Suppressor macrophage treated with lipopolysaccharide for 1 hour (primary cell): ENCODE measurements at places on chromosomes 5 and 9.

DNA sequence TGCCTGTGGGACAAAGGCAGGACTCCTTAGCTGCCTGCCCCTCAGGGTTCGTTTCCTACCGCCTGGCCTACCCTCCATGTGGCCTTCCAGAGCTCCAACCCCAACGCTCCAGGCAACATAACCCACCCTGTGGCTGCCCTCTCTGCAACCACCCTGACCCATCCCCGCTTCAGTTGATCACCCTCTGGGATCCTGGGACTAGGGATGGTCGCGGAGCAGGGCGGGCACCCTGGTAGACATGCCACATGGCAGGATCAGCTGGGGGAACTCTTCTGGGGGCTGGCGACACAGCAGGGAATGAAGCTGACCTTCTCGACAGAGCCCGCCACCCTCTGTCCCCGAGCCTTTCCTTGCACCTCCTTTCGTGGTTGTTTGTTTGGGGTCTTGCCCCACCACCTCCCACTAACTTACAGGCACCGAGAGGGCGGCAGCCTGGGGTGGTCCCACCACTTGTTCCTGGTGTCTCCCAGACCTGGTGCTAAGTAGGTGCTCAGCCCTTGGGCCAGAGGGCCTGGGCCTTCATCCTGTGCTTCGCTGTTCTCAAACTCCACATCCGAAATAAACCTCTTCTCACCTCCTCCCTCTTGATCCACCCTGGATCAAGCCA lies 243.1 kb downstream of the PBX3 start:
- DNase-seq, result no peak

GRCh38 chr5:73654171-73654811 lies 28.3 kb downstream of the ARHGEF28 start:
- DNase-seq, result peak; percentile 5

GRCh38 chr5:66558560-66558959 lies 37.6 kb upstream of the MAST4 start:
- peak; percentile 72 for DNase-seq

DNA sequence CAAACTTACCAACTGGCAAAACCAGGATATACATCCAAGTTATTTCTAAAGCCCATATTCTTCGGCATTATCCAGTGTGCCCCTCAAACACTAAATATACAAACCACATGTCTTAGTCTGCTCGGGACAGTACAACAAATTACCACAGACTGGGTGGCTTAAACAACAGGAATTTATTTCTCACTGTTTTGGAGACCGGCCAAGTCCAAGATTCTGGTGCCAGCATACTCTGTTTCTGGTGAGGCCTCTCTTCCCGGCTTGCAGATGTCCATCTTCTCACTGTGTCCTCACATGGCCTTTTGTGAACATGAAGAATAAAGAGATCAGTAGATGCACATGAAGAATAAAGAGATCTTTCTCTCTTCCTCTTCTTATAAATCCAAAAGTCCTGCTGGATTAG lies 12.9 kb upstream of the SLCO6A1 start:
- no peak for DNase-seq

- no peak for DNase-seq
Observed at GRCh38 chr9:84916769-84917168, 247.2 kb downstream of the NTRK2 start.

DNA sequence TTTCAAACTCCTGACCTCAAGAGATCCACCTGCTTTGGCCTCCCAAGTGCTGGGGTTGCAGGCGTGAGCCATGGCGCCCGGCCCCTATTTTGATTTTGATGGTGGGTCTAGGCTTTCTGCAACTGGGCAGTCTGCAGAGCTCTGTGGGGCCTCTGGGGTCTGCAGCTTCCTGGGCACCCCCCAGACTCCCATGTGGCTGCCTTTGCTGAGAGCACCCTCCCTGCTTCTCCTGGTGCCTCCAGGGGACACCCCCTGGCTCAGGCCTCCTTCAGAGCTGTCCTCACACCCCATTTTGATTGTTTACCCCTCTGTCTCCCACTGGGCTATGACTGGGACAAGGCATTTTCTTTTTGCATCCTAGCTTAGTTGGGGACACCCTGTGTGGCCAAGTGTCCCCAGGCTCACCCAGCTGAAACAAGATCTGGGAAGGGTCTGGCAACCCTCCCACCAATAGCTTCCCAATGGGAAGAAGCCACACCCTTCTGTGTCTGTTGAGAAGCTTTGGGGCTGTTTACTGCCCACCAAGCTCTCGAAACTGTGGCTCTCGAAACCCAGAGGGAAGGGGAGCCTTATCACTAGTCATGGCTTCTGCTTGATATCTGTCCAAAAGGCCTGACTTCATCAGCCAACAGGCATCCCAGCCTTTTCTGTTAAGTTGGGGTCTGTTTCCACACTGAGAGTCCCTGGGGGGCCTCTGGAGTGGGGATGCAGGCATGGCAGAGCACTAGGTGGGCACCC lies 204.4 kb upstream of the IER5L start:
- DNase-seq, result no peak

DNA sequence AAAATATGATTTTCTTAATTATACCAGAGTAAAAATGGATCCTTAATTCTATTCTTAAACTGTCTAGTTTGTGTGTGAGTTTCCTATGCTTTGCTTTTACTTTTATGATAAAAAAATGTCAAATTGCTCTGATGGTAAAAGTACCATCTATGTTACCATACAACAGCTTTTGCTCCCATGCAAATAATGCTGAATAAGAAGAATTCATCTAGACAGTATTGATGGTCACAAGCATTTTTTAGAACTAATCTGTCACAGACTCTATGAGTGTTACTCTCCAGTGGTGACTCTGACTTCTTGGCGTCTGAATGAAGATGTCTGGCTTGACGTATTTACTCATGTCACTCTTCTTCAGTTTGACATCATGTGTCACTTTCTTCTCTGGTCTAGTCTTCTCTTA lies 608.1 kb upstream of the RORB start:
- DNase-seq, result no peak

- no peak for DNase-seq
Observed at GRCh38 chr5:116044073-116044472, 11.8 kb downstream of the ARL14EPL start.

GRCh38 chr5:167895899-167896659 lies 395.4 kb upstream of the WWC1 start:
- no peak for DNase-seq

GRCh38 chr5:39517800-39518199 lies 93.0 kb upstream of the DAB2 start:
- DNase-seq, result no peak

- no peak for DNase-seq
Observed at GRCh38 chr9:23638011-23638410, 188.0 kb downstream of the ELAVL2 start.

- no peak for DNase-seq
Observed at GRCh38 chr9:38233796-38234355, 158.6 kb upstream of the ALDH1B1 start.

DNA sequence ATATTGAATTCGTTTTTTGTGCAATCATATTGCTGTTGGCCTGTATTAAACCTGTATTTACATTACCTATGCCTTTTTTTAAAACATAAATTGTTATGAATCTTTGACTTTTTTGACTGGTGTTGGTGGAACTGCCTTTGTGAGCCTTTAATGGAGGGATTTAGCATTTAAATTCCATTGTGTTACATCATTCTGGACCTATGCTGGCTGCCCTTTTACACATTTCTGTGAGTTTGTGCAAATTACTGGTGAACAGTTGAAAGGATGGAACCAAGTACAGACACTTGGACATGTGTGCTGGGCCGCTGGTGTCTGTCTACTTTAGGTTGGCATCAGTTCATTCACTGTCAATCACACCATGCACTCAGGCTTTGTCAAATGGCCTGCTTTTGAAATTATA lies 3.4 kb downstream of the SNX18 start:
- DNase-seq, result no peak

GRCh38 chr9:125147401-125147951 lies 4.1 kb upstream of the SCAI start:
- no peak for DNase-seq

DNA sequence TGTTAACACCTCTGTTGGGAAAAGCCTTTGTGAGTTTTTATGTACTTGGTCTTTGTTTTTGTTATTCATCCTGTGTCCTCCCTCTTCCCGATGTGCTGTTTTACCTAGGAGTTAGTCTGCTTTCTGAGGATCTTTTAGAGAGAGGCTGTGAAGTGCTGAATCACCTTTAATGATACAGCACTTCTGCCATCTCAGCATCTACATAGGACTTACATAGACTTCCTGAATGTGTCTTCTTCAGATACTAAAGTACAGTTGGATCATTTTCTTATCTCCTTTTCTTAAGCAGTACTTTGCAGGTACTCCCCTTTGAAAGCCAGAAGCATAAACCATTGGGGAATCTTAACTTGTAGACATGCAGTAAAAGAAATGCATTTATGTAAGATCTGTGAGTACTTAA lies 31.5 kb downstream of the OTULIN start:
- DNase-seq, result no peak

DNA sequence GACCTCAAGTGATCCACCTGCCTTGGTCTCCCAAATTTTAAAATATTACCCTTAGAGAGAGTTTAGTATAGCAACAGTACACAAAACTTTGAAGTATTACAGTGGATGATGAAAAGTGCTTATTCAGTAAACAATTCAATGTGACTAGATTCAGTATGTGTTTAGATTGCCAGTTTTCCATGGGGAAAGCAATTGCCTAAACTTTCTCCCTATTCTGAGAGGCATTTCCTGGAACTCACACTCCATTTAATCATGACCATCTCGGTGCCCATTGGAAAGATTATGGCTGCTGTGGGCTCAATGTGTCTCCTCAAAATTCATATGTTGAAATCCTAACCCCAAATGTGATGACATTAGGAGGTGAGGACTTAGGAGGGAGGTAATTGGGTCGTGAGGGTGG lies 38.9 kb upstream of the MYO10 start:
- no peak for DNase-seq

DNA sequence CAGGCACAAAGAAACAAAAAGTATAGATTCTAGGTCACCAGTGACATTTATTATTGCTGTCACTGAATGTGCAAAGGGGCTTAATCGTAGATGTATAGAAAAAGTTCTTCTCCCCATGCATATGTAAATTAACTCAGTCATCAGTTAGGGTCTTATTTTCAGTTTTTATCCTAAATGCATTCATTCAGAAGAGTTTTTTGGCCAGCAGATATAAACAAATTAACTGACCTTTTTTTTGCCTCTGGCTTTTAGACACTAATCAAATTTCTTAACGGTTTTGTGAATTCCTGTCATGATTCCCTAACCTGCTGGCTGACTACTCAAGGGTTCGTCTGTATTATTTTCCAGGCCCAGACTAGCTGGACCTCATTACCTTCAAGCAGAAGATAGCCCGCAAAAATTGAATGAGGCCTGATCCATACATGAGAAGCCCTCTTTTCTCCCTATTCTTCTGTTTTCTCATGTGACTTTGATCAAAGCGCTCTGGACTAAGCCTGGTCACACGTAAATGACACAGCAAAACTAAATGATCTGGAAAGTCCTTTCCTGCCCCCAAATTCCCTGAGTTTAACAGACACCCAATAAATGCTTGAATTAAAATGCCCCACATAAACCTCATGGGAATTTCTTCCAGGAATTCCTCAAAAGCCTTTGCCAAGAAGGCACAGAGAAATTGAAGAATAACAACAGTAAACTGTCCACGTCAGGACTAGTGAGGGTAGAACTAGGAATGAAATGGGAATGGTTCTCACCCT lies 83.7 kb downstream of the MYO10 start:
- no peak for DNase-seq

DNA sequence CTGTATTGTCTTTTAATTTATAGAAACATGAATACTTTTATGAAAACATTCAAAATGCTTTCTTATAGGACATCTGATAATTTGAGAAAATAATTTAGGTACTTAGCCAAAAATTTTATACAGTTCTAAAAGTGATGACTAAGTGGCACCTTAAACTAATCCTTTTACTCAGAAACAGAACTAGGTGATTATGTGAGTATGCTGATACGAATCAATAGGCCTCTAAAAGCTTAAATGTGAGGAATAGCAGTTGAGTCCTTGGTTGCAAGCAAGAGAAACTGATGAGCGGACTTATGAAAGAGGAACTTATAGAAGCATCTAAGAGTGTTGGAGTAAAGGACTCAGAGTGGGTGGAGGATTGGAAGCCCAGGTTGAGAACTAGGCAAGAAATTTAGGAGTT lies 26.4 kb downstream of the ANXA1 start:
- DNase-seq, result no peak

GRCh38 chr5:35294976-35295375 lies 64.7 kb upstream of the PRLR start:
- no peak for DNase-seq

DNA sequence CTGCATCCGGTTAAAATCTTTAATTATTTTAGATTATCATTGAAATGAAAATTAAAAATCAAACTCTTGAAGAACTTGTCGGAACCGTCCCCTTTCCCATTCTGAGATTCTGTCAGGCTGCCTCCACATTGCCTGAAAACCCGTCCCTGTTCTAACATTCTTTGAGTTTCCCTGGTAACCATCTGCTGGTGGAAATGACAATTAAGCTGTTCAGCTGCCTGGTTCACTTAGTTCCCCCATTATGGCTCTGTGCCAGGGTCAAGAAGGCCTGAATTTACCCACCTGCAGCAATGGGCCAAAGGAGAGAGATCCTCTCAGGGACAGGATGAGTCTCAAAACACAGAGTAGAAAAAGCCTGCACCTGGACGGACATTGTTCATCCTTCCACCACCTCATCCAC lies 11.8 kb upstream of the TCOF1 start:
- no peak for DNase-seq

DNA sequence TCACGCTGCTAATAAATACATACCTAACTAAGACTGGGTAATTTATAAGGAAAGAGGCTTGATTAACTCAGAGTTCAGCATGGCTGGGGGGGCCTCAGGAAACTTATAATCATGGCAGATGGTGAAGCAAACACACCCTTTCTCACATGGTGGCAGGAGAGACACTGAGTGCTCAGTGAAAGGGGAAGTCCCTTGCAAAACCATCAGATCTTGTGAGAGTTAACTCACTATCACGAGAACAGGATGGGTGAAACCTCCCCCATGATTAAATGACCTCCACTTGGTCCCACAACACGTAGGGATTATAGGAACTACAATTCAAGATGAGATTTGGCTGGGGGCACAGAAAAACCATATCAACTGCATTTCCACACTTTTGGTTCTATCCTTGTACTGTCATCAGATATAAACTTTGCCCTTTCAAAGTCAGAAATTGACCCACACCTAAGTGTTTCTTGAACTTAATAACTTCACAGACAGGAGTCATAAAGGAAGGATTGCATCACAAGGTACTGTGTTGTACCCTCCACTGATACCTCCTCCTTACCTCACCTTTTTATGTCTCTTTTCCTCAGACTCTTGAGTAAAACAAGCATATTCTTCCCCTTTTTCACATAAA lies 319.1 kb upstream of the PIK3R1 start:
- peak; percentile 50 for DNase-seq

DNA sequence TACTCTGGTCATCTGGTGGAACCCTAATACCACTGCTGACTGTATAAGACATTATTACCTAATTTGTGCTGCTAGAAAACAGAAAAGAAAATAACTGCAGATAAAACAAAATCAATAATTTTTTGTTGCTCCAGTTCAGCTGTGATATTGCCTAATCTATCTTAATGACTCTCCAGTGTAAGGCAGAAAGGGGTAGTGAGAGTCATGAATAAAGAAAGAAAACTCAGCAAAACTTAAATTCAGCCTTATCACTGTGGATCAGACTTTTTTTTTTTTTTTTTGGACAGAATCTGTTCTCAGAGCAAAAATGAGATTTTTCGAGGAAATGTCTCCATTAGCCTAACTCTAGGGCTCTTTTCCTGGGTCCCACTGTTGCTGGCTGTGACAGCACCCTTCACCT lies 1.1 kb upstream of the DOCK2 start:
- peak; percentile 71 for DNase-seq
